CD4-positive, alpha-beta T cell treated with Interleukin-15 for 1 hour (primary cell): ENCODE measurements at places on chromosomes 16 and 17.

- no peak for DNase-seq
Measured at GRCh38 chr17:77042476-77043231, 98.1 kb upstream of the SEC14L1 start.

GRCh38 chr16:66508248-66508913, 41.5 kb downstream of the TK2 start:
- no peak for DNase-seq

DNA sequence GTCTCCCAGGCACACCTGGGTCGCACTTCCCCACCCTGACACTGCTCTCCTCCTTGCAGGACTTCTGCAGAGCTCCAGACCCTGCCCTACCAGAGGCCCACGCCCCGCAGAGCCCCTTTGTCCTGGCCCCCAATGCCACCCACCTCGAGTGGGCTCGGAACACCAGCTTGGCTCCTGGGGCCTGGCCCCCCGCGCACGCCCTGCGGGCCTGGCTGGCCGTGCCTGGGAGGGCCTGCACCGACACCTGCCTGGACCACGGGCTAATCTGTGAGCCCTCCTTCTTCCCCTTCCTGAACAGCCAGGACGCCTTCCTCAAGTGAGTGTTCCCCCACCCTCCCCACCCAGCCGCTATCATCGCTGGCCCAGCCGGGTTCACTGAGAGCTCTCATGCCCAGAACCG, 79.6 kb downstream of the MGAT5B start:
- DNase-seq: no peak

DNA sequence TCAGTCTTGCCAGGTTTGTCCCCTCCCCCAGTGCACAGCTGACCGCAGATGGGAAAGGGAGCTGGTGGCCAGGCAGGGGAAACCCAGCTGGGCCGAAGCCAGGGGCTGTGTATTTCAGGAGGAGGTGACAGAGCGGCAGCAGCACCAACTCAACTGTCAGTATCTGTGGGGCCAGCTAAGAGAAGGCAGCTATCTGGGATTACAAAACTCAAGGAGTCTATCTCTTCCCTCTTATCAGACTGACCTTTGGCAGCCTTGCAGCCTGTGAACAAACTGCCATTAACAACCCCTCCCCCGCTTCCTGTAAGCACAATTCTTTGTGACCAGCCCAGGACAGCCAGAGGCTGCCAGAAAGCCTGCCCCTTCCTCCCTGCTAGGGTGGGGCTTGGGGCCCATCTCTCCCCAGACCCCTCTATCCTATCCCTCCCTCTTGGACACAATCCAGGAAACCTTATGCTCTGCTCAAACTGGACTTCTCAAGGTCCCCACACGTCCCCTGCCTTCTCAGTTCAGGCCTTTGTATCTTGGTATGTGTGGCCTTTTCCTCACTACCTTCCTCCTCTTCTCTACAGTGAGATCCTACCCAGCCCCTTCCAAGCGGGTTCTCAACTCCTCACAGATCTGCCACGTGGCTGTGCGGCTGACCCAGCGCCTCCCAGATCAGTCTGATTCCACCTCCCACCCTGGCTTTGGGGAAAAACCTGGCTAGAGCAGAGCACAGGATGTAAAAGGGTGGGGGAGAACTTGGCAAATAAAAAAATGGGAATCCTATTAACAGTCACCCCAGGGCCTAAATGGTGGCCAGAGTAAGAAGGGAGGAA, 10.5 kb downstream of the ST3GAL2 start:
- DNase-seq: peak; percentile 81

- no peak for DNase-seq
Measured at GRCh38 chr17:73667181-73667959, 23.1 kb upstream of the SDK2 start.

GRCh38 chr17:41666708-41667279, 21.9 kb upstream of the EIF1 start:
- peak; percentile 88 for DNase-seq

DNA sequence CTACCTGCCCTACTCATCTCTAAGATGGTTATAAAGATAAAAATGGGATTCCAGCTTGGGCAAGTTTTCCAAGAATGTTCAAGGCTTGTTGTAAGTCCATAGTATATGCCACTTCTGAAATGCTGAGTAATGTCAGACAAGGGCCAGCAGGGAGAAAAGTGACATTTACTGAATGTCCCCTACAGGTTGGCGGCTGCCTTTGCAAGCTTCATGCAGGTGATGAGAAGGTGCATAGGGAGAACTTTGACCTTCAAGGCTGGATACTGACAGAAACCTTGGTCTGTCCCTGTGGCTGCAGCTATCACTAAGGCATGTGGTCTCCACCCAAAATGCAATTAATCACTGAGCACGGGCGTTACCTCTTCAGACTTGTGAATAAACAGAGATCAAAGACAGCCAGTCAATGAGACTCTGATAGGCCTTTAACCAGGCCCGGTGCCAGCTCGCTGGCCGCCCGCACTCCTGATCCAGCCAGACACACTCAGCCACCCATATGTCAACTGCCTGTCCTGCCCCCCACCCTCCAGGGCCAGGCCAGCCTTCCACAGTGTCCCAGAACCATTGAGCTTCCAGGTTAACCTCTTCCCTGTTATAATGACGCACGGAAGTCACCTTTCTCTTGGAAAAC, 26.8 kb upstream of the AXIN2 start:
- no peak for DNase-seq

GRCh38 chr17:50609380-50610074, 25.2 kb upstream of the ABCC3 start:
- DNase-seq: no peak

- DNase-seq: no peak
Measured at GRCh38 chr16:77445324-77445723, 10.5 kb upstream of the ADAMTS18 start.

GRCh38 chr16:57507136-57508034, 21.1 kb upstream of the DOK4 start:
- DNase-seq: no peak

DNA sequence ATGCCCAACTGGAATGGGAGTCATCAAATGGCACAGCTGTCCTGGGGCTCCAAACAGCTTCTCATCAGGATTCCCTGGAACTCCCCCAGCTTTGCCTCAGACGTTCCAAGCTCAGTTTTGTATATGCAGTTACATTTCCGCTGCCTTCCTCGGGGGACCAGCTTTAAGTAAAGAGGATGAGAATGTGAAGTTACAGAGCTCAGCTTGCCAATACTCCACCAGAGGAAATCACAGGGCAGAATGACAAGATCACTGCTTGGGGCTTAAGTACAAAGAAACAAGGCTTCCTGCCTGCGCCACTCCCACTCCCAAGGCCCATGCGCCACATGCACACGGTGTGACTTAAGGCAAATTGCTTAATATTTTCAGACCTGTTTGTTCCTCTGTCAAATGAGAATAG, 272.4 kb upstream of the CDH11 start:
- no peak for DNase-seq

- no peak for DNase-seq
Measured at GRCh38 chr16:21560462-21560861, 38.9 kb upstream of the METTL9 start.

GRCh38 chr16:280005-280460, 358 bp upstream of the ARHGDIG start:
- DNase-seq: no peak

- no peak for DNase-seq
Measured at GRCh38 chr16:74775255-74775654, 635 bp upstream of the FA2H start.

- DNase-seq: no peak
Measured at GRCh38 chr16:83215406-83216001, 588.7 kb downstream of the CDH13 start.

GRCh38 chr16:13961099-13961811, 41.3 kb downstream of the ERCC4 start:
- DNase-seq: no peak

DNA sequence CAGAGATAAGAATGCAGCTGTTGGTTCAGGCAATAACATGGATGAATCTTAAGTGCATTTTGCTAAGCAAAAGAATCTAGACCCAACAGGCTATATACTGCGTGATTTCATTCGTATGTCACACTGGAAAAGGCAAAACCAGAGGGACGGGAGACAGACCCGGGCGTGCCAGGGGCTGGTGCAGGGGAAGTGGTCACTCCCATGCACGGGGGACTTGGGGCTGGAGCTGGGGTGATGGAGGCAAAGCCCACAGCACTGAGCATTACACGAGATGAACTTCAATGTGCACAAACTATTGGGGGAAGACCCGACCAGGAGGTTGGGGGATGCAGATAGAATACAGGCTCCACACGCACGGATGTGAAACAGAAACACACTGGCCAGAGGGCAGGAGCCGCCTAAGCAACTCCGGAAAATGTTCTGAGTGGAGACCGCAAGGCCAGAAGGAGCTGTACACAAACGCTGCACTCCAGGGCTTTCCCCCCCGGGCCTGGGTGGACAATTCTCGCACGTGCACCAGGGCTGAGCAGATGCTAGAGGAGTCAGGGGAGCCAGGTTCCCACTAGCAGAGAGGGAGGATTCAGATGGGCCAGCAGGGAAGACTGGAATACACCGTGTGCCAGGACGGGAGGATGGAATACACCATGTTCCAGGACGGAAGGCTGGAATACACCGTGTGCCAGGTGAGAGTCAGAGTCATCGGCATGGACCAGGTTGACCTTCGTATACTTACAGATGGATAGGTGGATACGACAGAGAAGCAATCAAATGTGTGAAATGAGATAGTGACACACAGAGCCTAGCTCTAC, 11.3 kb downstream of the LMF1 start:
- no peak for DNase-seq

DNA sequence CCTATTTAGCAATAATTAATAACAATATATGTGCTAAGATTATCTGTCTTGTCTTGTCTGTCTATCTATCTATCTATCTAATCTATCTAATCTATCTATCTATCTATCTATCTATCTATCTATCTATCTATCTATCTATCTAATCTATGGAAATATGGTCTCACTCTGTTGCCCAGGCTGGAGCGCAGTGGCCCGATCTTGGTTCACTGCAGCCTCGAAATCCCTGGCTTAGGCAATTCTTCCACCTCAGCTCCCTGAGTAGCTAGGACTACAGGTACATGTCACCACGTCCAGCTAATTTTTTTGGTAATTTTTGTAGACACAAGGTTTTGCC, 44.7 kb downstream of the MIS12 start:
- DNase-seq: no peak
